ENCODE measurements at places on chromosomes 16 and 17.

GRCh38 chr17:30211371-30211770, 24.1 kb downstream of the SLC6A4 start:
- DNase-seq: no peak

GRCh38 chr16:31569360-31569717, 41.6 kb downstream of the AHSP start:
- DNase-seq: no peak

DNA sequence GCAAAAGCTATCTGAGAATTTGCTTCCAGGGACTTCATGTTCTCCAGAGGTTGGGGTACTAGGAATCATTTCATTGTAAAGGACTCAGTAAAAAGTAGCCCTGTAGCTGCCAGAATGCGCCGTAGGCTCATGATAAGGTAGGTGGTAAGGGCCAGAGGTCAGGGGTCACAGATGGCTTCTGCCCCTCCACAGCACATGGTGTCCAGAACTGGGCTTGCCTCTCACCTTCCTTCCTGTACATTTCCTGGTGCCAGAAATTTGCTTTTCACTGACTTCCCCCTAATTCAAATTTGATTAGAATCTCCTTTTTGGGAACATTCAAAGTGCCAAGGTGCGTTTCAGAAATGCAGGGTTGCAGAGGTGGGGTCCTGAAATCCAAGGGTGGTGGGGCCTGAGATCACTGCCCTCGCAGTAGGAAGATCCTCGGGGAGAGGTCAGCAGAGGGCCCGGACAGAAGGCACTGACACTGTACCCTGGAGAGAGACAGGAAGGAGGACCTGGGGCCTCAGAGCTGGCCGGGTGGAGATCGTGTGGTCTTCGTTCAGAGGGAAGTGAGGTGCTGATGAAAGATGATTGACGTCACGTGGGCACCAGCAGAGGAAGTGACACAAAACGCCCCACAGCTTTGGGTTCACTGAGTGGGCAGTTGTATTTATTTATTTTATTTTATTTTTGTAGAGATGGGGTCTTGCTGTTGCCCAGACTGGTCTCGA, 25.5 kb upstream of the METRNL start:
- no peak for DNase-seq

DNA sequence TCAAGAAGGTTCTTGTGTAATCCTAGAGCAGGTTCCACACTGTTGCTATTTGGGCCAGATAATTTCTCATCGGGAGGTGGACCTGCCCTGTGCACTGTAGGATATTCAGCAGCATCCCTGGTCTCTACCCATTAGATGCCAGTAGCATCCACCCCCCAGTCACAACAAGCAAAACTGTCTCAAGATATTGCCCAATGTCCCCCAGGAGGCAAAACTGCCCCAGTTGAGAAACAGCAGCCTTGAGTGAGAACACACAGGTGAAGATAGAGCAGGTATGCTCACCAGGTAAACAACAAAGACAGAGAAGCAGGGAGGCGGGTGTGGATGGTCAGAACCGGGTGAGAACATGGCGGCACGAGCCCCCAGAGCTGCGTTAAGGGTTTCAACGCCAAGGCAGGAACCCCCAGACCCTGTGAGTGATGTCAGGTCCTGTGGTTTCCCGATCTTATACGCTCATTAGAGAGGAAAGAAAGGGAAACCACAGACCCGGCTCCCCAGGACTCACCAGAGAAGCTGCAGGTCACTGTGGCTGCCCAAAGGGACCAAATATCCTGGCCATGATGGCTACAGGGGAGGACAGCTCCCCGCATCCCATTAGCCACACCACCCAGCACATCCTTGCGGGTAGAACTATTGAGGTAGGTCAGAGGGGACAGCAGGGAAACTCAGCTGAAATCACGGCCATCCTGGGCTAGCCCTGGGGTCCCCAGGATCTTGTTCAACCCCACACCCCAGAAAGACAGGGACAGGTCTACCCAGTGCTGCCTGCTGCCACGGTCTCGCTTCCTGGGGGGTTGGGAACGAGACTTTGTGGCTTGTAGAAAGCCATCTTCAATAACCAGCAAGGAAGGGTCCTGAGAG, 21.2 kb downstream of the CDC42EP4 start:
- DNase-seq: no peak

DNA sequence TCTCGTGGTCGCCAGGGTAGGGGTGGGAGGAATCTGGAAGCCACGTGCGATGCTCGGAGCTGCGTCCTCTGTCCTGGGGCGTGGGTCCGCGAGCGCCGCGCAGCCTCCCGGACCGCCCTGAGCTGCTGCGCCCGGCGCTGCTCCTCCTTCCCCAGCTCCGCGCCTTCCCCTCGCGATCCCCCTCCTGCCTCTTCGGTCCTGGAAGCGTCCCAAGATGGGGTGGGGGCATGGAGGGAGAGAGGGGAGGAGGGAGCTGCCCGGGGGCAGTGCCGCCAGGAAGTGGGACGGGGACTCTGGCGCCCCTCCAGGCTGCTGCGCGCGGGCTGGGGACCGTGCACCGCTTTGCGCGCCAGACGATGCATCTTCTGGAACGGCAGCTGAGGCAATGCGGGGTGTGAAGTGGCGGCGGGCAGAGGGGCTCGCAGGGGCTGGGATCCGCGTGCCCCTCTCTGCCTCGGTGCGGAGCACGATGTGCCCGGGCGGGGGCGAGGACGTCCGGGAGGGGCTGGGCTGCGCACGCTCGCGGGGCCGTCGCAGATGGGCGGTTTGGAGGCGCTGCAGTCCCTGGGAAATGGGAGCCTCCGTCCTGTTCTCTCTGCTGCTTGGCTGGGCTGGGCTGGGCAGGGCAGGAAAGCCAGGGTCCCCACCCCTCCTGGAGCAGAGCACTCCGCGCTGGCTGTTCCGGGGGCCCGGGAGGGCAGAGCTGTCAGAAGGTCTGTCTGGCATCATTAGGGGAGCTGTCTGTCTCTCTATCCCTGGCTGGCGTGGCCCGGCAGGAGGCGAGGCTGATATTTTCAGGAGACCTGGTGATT, 388.0 kb downstream of the SEC14L1 start:
- no peak for DNase-seq

- no peak for DNase-seq
These were observed 633 bp downstream of the TBC1D16 start for GRCh38 chr17:80034791-80035686.

- DNase-seq: no peak
These were observed 27.1 kb upstream of the LASP1NB start for GRCh38 chr17:38898291-38898679.

GRCh38 chr17:70091696-70092095, 16.7 kb downstream of the KCNJ16 start:
- DNase-seq: no peak

DNA sequence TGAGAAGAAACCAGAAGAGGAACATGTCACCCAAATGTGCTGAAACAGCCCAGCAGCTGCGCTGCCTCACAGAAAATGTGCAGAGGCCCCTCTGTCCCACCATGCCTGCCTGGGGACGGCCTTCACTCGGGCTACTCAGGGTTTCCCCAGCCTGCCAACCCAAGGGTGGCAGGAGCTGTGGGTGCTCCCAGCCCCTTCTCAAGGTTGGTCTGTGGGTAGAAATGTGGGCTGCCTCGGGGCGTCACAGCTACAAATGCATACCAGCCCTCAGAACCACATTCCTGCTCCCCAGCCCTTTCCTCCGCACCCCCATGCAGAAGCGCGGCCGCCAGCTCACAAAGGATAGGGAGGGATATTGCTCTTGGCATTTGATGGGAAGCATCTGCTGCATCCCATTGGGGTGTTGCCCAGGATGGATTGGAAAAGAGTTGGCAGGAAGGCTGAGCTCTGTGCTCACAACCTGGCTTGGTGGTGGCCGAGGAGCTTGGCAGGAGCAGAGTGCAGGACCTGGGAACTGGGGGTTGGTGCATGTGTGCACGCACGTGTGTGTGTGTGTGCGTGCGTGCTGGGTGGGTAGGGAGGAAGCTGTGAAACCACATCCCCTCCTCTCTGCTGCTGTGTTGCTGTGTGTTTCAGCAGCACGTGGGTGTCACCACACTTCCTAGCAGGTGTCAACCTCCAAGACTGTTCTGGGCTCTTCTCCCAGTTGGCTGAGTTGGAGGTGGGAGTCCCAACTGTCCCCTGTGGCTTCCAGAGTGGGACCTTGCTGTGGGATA, 304.4 kb downstream of the SEC14L1 start:
- no peak for DNase-seq

DNA sequence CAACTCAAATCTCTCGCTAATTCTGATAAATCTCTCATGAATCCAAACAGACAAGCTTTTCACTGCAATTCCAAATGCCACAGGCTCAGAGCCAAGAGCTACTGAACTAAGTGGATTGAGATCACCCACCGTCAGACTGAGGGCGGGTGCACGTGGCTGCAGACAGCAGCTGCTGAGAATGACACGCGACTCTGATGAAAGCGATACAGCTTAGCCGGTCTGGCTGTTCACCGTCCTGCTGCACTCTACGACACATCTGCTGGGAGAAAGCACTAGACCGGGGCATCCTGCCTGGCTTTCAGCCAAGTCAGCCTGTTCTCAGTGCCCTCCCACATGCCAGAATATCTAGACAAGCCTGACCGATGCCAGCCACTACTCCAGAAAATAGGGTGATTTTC, 42.6 kb downstream of the KLHDC4 start:
- DNase-seq: no peak

DNA sequence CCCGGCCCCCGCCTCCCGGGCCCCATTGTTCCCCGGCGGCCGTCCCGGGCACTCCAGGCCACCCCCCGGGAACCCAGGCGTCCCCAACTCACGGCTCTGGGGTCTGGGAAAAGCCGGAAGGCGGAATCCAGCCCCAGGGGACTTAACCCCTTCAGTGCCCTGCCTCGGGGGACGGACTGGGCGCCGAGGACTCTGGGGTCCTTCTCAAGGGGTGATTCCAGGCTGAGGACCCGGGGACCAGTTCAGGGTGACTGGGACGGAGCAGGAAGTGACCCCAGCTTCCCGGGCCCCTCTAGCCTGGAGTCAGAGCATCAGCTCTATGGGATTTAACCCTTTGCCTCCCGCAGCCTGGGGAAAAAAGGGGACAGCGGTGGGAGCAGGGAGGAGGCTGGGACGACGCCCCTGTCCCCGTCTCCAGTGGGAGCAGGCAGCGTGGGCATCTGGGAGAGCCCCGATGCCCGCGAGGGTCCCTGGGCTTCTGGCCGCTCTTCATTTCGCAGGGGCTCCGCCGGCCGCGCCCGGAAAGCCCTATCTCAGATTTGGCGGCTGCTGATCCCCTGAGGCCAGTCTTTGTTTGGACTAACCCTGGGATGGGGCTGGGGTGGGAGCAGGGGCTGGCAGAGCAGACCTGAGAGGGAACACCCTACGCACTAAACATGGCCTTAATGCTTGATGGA, at the start of gene ZNF629:
TSS of gene ZNF629 (minus strand) at position 270 of the 677 bp plus-strand sequence. CDS start 2,723 bp downstream, outside the sequence.
- DNase-seq: no peak

- no peak for DNase-seq
These were observed 345.4 kb downstream of the SOX9 start for GRCh38 chr17:72466199-72466598.

GRCh38 chr17:78348055-78348770, 11.7 kb downstream of the SOCS3 start:
- DNase-seq: no peak

DNA sequence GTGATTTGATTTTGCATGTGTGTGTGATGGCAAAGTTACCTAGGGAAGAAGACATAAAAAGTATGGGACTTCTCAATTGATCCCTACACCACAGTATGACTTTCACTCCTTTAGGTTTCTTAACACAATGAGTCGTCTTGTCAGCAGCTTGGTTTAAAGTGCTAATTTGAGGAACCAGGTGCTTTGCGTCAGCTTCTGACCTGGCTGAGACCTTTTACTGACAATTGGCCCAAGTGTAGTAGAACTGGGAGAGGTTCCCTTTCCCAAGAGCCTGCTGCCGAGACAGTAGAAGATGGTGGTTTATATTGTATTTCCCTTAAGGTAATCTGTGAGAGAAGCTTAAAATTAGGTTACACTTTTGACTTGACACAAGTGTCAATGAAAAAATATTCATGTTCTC, 54.9 kb downstream of the LDHD start:
- no peak for DNase-seq

- DNase-seq: no peak
These were observed 32.8 kb downstream of the MARVELD3 start for GRCh38 chr16:71658771-71659170.

DNA sequence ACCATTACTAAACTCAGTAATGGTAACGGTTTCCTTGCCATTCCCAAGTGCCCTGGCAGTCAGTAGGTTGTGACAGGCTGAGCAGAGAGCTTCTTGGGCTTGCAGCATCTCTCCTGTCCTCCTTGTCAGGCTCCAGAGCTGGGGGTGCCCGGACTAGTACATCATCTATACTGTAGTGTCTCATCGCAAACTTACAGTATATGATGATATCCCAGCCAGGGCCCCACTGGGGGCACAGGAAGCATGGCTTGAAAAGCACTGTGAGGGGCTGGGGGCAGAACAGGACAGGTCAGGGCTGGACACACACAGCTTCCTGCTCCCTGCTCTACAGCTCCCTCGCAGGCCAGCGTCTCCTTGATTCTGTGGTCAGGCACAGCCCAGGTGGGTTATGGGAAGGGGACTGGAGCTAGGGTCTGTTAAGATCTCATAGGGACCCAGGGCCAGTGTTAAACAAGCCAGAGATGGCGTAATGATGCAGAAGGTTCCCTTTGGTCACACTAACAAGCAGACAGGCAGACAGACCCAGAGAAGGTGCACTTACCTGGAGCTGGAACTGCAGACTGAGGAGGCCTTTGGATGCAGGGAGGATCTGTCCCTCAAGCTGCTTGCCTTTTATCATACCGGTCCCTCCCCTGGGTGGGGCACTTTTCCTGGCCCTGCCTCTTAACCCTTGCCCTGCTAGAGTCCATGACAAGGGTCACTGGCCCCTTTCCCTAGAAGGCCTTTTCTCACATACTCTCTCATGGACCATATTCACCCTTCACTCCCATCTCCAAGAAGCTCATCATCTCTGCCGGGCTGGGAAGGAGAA, 6.8 kb downstream of the ERAL1 start:
- DNase-seq: no peak

DNA sequence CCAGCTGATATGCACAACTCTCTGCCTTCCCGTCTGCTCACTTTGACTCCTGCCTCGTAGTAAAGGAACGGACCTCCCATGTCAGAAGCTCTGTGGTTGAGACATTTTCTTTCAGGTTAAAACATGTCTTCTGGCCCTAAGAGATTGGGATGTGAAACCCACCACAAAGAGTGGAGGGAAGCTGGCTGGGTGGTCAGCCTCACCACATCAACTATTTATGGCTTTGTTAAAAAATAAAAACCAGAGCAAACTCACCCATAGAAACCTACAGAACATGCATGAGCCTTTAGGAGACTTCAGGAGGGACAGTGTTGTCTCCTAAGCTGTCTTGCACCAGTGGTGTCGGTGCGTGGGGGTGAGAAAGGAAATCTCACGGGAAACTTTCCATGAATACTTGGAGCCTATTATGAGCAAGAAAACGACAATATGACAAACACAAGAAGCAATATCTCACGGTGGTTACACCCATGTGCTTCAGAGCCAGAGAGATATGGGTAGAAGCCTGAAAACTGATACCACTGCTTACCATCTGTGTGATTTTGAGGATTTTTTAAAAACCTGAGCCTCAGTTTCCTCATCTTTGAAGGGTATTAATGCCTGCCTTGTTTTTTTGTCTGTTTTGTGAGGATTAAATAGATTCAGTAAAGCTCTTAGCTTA, 61.7 kb upstream of the XYLT1 start:
- no peak for DNase-seq
